ENCODE measurements at places on chromosomes 3 and 15.

DNA sequence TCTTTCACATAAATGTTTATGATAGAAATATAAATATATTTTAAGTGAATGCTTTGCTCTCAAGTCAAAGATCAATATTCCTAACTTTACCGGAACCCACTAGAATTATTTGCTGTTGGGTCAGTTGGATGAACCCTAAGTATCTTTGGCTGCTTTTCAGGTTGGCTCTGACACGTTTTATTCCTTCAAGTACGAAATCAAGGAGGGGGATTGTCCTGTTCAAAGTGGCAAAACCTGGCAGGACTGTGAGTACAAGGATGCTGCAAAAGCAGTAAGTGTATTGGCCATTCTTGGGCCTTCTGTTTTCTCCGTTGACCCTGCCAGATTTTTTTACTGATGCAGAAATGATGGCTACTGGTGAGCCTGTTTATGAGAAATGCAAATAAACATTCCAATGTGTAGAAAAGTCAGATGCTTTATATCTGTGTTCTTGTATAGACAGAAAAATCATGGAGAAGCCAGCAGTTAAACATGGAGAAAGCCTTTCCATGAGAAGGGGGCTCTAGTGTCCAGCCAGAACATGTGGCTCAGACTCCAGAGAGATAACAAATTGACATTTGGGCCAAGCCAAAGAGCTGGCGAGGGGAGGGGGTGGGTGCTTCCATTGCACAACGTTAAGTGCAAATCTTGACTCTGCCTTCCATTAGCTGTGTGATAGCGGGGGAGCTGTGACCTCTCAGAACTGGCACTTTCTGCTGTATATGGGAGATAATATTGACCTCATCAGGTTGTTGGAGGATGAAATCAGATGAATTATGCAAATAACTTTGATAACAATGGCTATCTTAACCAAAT lies 3.0 kb downstream of the KNG1 start:
- DNase-seq: no peak

DNA sequence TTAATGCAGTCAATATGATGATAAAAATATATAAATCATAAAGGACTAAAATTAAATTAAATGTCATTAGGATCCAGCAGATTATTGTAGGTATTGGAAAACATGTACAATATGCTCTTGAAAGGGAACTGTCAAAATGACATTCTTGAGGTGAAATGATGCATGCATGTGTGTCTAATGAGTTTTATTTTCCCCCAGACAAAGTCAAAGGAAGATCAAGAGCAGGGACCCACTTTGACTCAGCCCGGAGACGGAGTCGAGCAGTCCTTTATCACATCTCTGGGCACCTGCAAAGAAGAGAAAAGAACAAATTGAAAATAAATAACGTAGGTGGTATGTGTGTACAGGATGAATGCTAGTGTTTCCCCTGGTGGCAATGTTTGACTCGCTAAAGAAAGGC lies 194.1 kb downstream of the KCNH8 start:
- DNase-seq: no peak

GRCh38 chr15:73142802-73143762 lies 90.8 kb downstream of the NEO1 start:
- no peak for DNase-seq

- DNase-seq: no peak
Measured at GRCh38 chr15:40618023-40618422, 24.0 kb downstream of the KNL1 start.

GRCh38 chr3:151382671-151383070 lies 1.9 kb downstream of the P2RY12 start:
- DNase-seq: no peak

DNA sequence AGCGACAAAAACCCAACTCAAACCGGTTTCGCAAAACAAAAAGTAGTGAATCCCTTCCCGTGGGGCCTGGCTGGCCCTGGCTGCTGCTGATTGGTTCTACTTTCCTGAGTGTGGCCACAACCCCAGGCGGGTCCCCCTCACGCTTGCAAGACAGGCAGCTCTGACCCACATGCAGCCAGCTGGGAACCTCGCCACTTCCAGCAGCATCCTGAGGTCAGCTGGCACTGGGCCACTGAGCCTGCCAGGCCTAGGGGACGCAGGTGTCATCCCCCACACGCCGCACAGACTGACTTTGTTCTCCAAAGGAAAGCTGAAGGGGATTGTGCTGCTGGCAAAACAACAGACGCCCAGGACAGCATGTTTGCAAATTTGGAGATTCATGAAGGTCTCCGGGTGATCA lies 111.1 kb downstream of the TPRA1 start:
- DNase-seq: no peak

All from stimulated activated CD8-positive, alpha-beta memory T cell treated with anti-CD3 and anti-CD28 coated beads, Interleukin-4, amount 100 ng/mL, for 4 hours (primary cell).